IPS-NIHi11 (cell line): ENCODE measurements at places on chromosomes 11 and 22.

- peak; percentile 67 for DNase-seq
Observed at GRCh38 chr22:32206774-32207758, 2.2 kb upstream of the RFPL2 start.

DNA sequence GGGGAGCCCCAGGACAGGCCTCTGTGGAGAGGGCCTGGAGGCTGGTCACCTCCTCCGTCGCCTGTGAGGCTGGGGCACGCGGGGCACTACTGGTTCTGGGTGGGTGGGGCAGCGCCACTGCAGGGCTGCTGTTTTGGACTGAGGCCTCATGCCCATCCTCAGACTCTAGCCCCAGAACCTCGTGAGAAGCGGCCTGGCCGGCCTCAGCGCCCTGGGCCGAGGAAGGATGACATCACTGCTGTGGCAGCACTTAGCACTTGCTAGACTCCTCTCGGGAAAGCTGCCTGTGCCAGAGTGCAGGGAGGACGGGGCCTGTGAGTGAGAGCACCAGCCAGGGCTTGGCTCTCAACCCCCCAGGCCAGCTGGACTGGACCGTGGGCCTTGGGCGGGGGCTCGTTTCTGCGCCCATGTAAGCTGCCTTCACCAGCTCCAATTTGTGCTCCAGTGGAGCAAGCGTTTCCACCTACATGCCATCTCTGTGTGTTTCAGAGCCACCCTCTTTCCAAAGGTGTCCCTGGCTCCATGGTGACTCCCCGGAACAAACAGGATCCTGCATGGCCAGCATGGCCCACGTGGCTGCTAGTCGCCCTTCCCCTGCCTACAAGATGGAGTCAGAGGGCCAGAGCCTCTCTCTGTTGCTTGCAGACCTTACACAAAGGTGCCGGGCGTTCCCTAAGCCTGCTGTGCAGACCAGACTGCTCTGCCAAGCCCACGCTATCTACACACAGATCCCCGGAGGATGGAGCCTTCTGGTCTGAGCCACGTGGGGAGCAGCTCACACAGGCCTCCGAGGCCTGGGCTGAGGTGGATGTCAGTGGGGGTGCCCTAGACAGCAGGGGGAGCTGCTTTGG, 102.9 kb downstream of the CTTN start:
- DNase-seq: no peak

GRCh38 chr22:29689206-29689879, 30.5 kb upstream of the CABP7 start:
- no peak for DNase-seq

DNA sequence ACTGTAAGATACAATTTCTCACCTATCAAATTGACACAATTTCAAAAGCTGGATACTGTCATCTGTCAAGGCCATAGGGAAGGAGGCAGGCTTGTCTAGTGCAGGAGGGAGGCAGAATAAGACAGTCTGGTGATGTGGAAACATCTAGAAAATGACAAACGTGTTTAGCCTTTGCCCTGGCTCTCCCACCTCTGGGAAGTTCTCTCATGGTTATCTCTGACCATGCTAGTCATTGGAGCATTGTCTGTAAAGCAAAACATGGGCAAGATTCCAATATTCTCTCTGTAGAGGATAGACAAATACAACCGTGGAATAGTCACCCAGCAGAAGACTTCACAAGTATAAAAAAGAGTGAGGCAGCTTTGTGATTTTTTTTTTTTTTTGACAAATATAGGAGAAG, 9.1 kb upstream of the SERHL2 start:
- DNase-seq: no peak

GRCh38 chr11:3857628-3858027, 2.2 kb downstream of the STIM1 start:
- no peak for DNase-seq

GRCh38 chr11:28323621-28324020, 215.4 kb downstream of the METTL15 start:
- DNase-seq: no peak

- no peak for DNase-seq
Observed at GRCh38 chr11:118406599-118407166, 5.3 kb downstream of the ATP5MG start.

DNA sequence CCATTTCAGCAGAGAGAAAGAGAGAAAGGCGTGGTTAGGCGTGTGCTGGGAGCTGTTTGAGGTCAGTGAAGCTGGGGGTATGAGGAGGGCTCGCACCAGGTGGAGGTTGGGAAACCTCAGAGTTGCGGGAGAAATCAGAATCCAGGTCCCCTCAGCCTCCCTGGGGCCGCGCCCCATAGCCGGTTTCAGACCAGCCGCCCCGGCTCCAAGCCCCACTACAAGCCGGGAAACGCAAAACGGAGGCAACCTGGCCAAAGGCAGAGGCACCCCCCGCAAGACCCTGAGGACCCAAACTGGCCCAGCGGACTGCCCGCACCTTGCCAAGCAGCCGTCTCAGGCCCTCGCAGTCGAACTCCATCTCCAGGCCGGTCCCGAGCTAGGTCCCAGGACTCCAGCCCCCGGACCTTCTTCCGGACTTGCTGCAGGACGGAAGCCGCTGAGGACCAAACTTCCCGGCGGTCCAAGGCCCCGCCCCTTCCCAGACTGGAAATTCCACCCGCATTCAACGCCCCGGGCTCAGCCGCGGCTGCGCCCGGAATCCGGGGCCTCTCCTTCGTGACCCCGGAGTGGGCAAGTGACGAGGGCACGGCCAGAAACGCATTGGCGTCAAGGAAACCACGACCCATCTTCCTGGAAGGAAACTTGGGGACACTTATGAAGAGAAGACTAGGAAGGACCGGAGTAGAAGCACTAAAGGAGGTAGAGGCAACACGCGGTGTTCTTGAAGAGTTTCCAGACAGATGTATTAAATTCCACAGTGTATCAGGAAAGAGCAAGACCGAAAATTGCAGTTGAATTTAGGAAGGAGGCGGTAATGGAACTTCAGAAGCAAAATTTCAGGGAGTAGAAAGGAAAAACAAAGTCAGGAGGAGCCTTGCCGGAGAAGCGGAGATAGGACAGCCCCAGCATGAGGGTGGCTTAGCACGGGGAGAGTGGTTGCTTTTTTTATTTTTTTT, at the start of gene UEVLD:
UEVLD (minus strand) TSS at position 438 of the 956 bp plus-strand sequence; CDS start at position 358, 80 bp downstream.
- DNase-seq: peak; percentile 97
